ENCODE measurements at places on chromosomes 3 and 15.

DNA sequence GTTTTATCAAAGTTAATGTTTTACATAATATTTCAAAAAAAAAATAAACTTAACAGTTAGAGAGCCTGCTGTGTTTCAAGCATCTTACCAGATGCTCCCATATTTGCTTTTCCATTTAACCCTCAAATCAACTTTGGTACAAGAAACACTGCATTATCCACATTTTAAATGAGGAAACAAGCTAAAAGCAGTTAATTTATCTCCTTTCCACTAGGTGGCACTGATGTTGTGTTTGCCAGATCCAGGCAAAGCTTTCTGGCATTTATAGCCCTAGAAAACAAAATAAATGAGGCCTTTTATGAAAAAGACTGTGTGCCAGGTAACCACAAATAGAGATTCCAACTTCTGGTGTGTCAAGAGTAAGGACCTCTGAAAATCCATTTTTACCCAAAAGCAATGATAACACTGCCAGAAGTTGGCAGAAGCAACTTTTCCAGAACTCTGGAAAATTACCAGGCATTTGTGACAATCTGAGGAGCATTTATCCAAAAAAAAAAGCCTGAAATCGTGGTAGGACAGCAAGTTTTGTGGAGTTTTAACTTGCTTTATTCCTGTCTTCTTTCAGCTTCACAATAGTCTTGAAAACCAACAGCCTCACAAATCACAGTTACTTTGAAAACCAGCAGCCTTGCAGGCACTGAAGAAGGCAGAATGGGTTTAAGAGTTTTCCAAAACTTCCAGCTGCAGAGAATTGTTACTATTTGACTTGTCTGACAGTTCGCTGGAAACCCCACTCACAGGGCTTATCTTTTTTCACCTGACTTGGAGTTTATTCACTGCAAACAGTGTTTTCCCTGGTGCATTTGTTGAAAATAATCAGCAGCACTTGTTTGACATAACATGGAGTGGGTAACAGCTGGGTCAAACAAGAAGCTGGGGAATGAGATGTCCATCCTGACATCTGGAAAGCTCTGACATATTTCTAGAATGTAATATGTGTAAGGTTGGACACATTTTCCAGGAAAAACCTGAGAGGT lies 9.2 kb downstream of the FAM162A start:
- DNase-seq = no peak

DNA sequence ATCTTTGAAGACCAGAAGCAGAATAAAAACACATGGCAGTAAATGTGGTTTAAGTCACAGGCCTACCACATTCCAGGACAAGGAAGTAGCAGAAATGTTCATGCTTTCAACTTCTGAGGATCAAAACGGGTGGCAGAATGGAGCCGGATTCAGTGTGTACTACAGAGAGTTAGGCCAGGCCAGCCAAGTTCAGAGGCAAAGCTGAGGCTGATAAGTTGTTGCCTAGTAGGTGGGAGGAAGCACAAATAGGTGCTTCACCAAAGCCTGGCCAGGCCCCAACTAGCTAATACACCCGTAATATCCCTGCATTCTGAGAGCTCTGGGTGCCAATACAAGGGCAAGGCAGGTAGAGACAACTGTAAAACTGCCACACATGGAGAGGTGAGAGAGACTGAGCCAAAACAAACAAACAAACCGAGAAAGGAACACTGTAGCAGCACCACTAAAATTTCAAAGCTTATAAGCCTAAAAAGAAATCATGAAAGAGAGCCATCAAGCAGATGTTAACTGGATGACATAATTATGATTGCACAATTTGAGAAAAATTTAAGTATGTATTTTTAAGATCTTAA lies 156.4 kb upstream of the CBLB start:
- no peak for DNase-seq

GRCh38 chr3:9781551-9781950 lies 10.7 kb downstream of the TADA3 start:
- no peak for DNase-seq

- no peak for DNase-seq
Measured at GRCh38 chr3:96705895-96706294, 108.5 kb upstream of the EPHA6 start.

GRCh38 chr15:67187351-67187854 lies 67.1 kb downstream of the AAGAB start:
- DNase-seq = no peak

- DNase-seq = no peak
Measured at GRCh38 chr3:138097192-138098172, 17.9 kb downstream of the DZIP1L start.

DNA sequence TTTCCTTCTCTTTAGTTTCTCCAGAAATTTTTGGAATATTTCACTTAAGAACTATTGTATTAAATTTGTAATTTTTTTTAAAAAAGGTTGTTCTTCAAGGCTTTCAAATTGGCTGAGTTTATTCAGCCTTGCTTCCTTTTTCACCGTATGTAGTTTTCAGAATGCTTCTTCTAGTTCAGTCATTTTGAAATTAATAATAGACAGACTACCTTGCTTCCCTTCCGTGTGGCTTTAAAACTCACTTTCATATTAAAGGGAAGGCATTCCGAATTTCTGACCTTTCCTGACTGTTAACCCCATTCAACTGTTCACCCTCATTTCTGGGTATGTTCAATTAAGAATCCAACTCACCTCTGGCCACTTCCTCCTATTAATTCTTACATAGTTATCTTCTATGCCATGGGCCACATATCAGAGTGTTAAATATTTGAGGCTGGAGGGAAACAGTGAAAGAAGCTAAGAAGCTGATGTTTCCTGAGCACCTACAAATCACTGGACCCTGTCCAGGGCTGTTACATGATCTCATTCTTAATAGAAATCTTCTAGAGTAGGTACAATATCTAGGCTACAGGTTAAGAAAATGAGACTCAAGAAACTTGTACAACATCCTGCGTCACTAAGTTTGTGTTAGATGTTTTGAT lies 237.5 kb downstream of the P3H2 start:
- DNase-seq = no peak

GRCh38 chr3:71066849-71067261 lies 516.7 kb downstream of the FOXP1 start:
- peak; percentile 4 for DNase-seq

- DNase-seq = no peak
Measured at GRCh38 chr3:183050706-183051105, 48.6 kb downstream of the MCCC1 start.

- DNase-seq = no peak
Measured at GRCh38 chr3:167863811-167864551, 128.5 kb downstream of the SERPINI1 start.

- DNase-seq = no peak
Measured at GRCh38 chr3:147619921-147620560, 210.9 kb downstream of the ZIC1 start.

- no peak for DNase-seq
Measured at GRCh38 chr3:138898301-138898700, 48.6 kb downstream of the FOXL2 start.

- DNase-seq = no peak
Measured at GRCh38 chr3:176690083-176690869, 507.0 kb downstream of the TBL1XR1 start.

DNA sequence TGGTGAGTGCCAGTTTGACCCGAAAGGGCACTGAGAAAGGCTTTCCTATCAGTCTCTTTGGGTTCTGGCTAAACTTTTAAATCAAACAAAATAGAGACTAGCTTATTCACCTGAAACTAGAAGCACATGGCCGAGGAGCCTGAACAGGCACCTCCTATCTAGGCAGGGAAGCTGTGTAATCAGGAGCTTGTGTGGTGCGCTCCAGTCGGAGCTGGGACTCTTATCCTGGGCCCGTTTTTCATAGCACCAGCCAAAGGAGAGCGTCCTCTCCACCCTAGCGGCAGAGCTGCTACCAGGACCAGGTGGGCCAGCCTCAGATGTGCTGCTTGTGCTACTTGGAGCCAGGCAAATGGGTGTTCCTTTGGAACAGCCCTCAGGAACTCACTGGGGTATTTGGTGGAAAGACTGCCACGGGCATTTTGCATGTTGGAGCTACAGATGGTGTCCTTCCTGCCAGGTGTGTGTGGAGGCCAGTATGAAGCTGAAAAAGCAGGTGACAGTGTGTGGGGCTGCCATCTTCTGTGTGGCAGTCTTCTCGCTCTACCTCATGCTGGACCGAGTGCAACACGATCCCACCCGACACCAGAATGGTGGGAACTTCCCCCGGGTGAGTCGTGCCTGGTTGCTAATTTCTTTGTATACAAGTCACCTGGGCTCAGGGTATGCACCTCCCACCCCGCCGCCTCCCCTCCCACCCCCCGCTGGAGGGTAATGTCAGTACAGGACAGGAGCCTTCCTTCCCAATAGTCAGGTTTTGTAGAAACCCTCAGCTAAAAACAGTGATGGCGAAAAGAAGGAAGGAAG lies 833 bp downstream of the MAN2A2 start:
- DNase-seq = no peak

GRCh38 chr3:46899151-46900006 lies 21.9 kb downstream of the PTH1R start:
- no peak for DNase-seq

- no peak for DNase-seq
Measured at GRCh38 chr3:149186721-149187120, 34.9 kb downstream of the CP start.

- no peak for DNase-seq
Measured at GRCh38 chr3:82494977-82495489, 733.6 kb upstream of the GBE1 start.

DNA sequence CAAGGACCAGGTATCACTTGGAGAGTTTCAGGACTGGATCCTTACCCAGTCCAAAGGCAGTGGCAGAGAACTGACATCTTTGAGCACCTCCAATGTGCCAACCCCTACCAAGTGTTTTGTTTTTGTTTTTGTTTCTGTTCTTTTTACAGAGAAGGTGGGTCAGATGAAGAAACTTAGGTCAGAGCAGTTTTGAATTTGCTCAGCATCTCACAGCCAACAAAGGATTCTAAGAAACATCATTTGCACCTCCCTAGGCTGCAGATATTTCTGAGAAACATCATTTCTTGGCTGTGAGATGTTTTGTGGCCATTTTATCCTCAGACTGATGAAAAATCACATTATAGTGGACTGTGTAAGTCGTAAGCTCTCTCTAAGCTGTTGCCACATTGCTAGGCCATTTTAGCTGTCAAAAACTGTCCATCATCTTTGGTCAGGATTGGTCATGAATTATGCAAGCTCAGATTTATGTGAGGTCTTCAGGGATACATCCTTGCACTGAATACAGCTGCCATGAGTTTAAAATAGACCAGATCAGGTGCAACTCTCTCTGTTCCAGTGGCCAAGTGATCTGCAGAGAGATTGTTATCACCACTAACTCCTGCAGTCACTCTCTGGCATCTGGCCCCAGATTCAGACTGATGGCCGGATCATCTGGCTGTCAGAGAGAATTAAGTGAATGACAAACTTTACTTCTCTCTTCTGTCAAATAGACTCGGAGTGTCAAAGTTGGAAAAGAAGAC lies 341.5 kb downstream of the EPHB1 start:
- no peak for DNase-seq

- no peak for DNase-seq
Measured at GRCh38 chr15:64092864-64093626, 593 bp downstream of the CIAO2A start.

GRCh38 chr3:82473864-82474541 lies 712.6 kb upstream of the GBE1 start:
- no peak for DNase-seq

DNA sequence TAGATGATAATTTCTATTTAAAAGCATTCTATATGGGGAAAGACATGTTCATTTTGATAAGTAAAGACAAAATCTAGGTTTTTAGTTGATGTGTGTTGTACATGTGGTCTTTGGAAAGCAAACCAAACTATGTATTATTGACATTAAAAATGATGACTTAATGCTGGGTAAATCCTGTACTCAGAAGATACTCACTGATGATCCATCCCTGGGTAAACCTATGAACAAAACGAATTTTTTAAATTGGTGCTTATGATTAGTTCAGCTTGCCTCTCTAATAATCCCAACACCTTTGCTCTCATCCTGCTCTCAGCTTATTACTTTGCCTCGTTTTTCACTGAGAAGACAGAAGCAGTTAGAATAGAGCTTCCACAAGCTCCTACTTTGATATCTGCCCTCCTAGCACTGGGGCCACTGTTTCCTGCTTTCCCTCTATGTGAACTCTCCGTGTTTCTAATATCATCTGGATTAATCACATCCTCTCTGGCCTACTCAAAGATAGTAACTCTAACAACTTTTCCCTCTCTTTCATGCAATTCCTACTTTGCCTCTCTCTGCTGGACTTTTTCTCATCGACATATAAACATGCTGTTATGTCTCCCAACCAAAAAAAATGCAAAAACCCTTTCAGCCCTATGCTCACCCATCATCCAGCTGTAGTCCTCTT lies 29.3 kb downstream of the RARRES1 start:
- DNase-seq = no peak

- no peak for DNase-seq
Measured at GRCh38 chr15:92161039-92161670, 232.5 kb upstream of the ST8SIA2 start.

DNA sequence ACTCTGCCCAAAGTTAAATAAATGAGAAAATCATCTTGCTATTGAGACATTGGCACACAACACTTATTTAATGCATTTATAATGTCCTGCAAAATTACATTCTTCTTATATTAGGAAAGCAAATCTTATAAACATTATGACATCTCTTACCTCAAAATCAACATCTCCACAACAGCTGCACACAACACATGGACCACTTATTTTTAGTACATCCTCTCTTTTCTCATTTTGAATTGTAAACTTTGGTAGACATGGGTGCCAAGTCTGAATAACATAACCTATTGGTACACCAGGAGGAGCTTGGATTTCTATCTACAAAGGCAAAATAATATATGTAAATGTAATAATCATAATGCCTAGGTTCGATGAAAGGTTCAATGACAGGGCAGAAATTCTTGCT lies 23.0 kb downstream of the PLSCR1 start:
- no peak for DNase-seq

DNA sequence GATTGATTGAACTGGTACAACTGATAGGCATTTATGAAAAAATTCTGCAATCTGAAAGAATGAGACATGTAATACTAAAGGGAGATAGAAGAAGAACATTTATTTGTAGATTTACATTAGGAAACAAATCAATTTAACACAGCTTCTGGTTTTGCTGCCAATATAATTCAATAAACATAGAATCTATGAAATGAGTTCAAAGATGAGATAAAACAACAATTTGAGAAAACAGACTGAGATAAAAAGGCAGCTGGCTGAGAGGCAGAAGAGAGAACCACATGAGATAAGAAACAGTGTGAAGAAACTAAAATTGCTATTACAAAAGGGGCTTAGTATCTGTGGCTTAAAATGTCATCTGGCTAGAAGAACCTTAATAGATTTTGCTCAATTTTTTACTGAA lies 176.6 kb downstream of the PYDC2 start:
- DNase-seq = no peak
